Stimulated activated CD4-positive, alpha-beta T cell treated with anti-CD3 and anti-CD28 coated beads, Interleukin-1b, Interleukin-23, amount 100 ng/mL, for 1 hour (primary cell): ENCODE measurements at places on chromosomes 2 and 18.

GRCh38 chr2:69680001-69680675 is 36.6 kb upstream of the AAK1 start:
- no peak for DNase-seq

- no peak for DNase-seq
These were observed 6.7 kb upstream of the RBM45 start for GRCh38 chr2:178105566-178105965.

- no peak for DNase-seq
These were observed 651 bp upstream of the STAM2 start for GRCh38 chr2:152176113-152176714.

- DNase-seq = no peak
These were observed 62.3 kb upstream of the FSIP2 start for GRCh38 chr2:185676316-185676715.

DNA sequence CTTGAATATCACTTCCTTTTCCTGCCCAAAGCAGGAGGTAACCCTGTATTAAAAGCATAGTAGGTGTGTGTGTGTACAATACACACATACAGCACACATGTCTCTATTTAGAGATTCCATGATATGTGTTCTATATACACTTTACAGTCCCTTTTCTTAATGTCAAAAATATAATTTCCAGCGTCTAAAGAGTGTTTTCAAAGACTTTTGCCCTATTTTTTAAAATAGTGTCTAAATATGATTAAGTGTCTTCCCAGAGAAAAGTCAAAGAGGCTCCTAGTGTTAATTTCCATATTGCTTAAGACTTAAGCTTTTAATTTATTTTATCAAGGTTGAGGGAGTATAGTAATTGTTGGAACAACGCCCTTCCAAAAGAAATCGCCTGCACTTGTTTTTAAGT is 420.3 kb upstream of the POU3F3 start:
- no peak for DNase-seq

DNA sequence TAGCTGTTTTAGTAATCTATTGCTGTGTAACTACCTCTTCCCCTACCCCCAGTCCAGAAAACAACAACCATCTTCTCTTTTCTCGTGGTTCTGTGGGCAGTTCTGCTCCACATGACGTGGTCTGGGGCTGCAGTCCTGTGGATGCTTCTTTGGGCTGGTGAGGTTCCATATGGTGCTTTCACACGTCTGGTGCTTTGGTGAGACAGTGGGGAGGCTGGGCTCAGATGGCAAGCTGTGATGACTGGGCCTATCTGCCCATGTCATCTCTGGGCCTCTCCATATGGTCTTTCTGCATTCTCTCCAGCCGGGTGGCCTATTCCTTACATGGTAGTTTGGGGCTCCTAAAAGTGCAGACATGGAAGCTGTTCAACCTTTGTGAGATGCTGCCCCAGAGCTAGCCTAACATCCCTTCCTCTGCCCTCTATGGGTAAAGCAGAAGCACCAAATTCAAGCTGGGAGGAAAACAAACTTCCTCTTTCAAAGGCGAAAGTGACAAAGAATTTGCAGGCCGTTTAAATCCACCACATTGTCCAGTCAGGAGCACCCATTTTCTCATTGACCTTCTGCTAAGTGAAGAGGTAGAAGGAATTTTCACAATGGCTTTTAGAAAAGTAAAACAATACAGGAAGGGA is 68.3 kb upstream of the IL1R1 start:
- DNase-seq = no peak

- no peak for DNase-seq
These were observed 52.6 kb upstream of the NEMP2 start for GRCh38 chr2:190587106-190587505.

- DNase-seq = no peak
These were observed 53.6 kb upstream of the HNMT start for GRCh38 chr2:137910641-137911040.

GRCh38 chr18:42338683-42339082 is 383.6 kb downstream of the PIK3C3 start:
- DNase-seq = no peak

GRCh38 chr2:186130748-186131641 is 355.1 kb upstream of the ZC3H15 start:
- DNase-seq = no peak
